Vagina (tissue), 2 donors: ENCODE measurements at places on chromosomes 2 and 18. TPM values are rescaled to one million over a fixed set of nuclear protein-coding genes. Genes with fewer than 3 reads are reported as not detected.

GRCh38 chr2:189900726-189901125 lies 116.5 kb downstream of the PMS1 start:
- DNase-seq: no peak

DNA sequence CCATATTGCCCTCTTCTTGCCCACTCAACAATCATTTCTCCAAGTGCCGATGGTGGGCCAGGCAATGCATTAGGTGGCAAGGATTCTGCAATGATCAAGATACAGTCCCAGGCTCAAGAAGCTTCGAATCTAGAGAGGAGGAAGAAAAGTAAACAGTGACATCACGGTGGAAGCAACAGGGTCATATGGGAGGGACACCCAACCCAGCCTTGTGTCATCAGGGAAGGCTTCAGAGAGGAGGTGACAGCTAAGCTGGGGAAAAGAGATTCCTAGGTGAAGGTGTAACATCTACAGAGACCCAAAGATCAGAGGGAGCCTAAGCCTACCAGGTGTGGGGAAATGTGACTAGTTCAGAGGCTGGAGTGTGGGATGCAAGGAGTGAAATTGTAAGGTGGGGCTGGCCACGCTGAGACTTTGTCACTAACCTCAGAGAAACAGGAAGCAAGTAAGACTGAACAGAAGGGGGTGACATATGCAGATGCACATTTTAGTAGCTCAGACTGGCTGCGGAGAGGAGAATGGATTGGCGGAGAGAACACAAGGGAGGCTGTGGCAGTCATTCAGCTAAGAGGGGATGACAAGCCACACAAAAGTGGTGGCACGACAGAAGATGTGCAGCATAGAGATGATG lies 104.9 kb downstream of the ANKRD44 start:
- DNase-seq: no peak

DNA sequence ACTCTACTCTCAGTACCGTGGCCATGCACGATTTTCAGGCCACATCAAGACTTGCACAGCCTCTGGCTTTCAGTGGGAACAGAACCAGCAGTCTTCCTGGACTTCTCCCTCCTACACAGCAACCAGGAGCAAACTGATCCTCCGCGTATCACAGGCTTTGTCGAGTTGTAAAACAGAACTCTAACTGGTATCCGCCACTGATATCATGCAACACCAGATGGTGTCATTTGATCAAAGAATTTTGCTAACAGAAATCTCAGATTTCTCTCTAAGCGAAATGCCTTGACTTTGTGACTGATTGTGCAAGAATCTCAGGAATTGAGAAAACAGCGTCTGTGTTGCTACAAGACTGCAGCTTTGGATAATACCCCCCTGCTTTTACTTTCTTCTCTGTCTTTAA lies 85.7 kb downstream of the COPS8 start:
- DNase-seq: peak; percentile 94

GRCh38 chr2:22536133-22536532 lies 848.8 kb upstream of the KLHL29 start:
- no peak for DNase-seq

- DNase-seq: no peak
Observed at GRCh38 chr2:108588070-108588668, 53.9 kb downstream of the LIMS1 start.

GRCh38 chr2:151305129-151305691 lies 15.7 kb upstream of the NMI start:
- no peak for DNase-seq

- no peak for DNase-seq
Observed at GRCh38 chr2:234492717-234493485, 4.0 kb downstream of the ARL4C start.

DNA sequence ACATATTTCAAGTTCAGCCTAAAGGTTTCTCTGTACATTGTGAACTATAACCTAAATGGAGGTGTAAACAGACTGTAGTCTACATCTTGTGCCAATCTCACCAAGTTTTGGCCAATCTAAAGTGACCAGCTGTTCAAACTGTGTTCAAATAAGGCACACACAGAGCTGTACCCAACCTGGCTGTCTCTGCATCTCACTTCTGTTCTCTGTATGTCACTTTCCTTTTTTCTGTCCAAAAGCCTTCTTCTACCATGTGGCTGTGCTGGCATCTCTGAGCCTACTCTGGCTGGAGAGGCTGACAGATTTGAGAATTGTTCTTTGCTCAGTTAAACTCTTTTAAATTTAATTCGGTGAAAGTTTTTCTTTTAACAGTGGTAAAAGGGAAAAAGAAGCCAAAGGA lies 817.9 kb downstream of the SOCS6 start:
- no peak for DNase-seq

Gene PHLPP1
- 20.6 TPM for total RNA-seq

DNA sequence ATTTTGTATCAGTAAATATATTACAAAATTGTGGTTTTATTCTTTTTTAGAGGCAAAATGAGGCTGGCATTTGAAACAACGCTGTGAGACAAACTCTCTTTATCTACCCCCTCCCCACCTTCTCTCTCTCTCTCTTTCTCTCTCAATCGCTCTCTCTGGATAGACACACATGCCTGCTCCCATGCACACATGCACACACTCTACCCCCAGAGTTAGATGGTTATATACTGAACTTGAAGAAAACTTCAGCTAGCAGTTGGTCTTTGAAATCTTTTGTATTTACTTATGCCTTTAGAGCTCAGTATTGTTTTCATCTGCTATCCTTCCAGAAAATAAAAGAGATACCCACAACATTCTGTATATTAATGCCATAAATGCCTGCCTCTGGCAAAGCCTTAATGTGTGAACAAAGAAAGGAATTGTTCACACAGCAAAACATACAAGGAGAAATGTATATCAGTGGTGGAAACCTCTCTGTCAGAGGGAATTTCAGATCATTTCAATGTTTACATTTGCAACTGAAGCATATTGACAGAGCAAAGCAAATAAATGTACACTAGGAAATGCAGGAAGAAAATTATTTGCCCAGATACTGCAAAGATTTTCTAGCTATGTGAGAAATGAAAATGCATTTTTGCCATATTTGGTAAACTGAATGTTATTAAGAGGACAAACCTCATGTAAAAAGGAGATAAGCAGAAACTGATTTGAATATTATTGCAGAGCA lies 217.0 kb upstream of the UBE2E3 start:
- DNase-seq: no peak

Gene TMBIM1
- 232 TPM for total RNA-seq

Gene GPR45
- total RNA-seq: not detected

Gene POTEJ
- not detected for total RNA-seq

DNA sequence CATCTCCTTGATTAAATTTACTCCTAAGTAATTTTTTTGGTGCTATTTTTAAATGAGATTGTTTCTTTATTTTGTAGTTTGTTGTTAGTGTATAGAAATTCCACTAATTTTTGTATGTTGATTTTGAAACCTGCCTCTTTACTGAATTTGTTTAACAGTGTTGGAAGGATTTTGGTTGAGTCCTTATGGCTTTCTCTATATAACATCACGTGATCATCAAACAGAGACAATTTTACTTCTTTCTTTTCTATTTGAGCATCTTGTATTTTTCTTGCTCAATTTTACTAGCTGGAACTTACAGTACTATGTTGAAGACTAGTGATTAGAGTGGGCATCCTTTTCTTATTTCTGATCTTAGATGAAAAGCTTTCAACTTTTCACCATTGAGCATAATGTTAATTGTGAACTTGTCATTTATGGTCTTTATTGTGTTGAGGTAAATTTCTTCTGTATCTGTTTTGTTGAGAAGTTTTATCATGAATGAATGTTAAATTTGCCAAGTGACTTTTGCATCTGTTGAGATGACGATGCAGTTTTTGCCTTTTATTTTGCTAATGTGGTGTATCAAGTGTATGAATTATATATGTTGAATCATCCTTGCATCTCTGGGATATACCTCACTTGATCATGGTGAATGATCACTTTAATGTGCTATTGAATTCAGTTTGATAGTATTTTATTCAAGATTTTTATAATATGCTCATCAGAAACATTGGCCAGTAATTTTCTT lies 645.3 kb upstream of the DDX18 start:
- DNase-seq: no peak

DNA sequence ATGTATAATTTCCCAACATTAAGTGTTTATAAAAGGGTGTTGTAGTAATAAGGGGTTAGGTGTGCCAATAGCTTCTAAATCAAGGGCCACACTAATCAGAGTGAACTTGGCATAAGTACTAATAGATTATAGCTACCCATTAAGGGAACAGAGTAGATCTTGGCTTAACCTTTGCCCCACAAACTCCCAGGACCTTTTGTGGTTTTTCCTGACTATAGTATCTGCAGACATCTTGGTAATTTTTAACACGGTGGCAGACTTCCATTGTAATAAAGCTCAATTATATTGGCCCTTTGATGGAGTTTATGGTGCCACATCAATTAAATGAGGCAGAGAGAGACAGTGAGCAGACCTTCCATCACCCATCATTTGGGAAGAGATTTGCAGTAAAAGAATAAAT lies 358.5 kb upstream of the HNRNPA3 start:
- DNase-seq: no peak

Gene RSAD2
- total RNA-seq: 0.25 TPM

DNA sequence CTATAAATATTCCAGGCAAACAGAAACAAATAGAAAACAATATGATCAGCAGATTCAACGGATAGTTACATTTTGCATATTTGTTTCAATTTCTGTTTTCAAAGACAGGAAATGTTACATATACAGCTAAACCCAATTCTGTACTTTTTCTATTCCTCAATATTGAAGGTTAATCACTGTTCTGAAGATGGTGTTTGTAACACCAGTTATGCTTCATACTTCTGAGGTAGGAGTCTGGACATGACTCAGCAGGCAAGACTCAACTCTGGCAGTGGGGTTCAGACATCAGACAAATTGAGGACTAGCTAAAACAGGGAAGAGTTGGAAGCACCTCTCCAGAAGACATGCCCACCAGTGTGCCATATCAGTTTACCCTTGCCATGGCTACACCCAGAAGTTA lies 16.6 kb downstream of the SERPINB13 start:
- DNase-seq: no peak

GRCh38 chr2:132583666-132584360 lies 86.2 kb downstream of the LYPD1 start:
- peak; percentile 58 for DNase-seq

GRCh38 chr18:35646449-35646848 lies 64.9 kb downstream of the GALNT1 start:
- no peak for DNase-seq

- no peak for DNase-seq
Observed at GRCh38 chr2:3490191-3491170, 28.9 kb downstream of the ADI1 start.

Gene MOGAT1
- total RNA-seq: not detected

DNA sequence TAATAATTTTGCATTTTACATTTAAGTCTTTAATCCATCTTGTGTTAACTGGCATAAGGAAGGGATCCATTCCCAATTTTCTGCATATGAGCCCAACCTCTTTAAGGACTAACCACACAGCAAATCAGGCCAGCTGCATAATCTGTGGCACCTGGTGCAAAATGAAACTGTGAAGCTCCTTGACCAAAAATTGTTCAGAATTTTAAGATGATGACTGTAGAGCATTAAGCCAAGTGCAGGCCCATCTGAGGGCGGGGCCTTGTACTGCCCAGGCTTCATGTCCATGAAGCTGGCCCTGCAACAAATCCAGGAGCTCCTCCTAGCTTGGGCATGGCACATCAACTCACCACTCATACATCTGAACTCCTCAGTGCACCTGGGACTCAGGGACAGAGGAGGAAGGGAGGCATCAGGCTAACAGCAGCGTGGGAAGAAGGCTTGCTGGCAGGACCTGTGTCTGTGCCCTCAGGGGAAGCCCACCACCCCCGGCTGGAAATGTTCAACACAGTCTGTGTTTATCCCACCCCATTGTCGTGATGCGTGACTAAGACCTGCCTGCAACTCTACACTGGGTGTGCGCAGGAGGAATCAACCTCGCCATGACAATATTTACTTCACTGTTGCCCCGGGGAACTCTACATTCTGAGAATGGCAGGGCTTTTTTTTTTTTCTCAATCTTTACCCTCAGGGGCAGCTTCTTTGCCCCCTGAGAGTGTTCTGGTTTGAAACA lies 128.9 kb upstream of the SIX2 start:
- no peak for DNase-seq

DNA sequence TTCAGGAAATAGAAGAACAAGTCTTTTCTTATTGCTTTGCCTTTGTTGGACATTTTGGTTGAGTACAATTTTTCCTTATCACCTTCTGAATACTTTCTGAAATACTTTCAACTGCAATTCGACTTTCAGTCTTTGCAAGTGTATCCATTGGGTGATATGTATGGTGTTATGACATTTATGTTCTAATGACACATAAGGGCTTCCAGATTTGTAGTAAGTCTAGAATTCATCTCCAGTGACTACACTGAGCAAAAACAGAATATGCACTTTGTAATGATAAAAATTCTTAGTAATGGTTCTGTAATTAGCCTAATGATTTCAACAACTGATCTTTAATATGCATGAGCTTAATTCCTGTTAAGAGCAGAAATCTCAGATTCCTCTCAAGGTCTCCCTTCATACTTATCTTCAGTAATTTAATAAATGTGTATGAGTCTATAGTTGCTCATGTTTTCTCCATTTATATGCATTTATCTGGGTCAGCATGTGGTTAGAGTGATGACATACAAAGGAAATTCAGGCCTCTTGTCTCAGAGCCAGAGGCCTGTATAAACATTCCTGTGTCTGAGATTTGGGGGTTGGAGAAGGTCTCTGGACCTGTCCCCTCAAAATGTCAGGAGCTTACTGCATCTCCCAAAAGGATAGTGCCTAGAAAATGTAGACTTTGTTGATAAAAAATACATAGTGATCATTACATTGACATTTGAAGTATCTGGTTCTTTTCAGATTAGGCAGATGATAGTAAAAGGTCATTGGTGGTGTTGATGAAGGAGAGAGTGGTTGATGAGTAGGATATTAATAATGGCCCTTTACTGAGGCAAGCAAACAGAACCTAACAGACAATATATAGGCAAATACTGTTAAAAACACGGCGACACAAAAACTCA lies 114.9 kb downstream of the QPCT start:
- no peak for DNase-seq

- no peak for DNase-seq
Observed at GRCh38 chr18:26440644-26441043, 107.7 kb downstream of the KCTD1 start.

GRCh38 chr2:197993363-197993762 lies 189.0 kb downstream of the PLCL1 start:
- no peak for DNase-seq

DNA sequence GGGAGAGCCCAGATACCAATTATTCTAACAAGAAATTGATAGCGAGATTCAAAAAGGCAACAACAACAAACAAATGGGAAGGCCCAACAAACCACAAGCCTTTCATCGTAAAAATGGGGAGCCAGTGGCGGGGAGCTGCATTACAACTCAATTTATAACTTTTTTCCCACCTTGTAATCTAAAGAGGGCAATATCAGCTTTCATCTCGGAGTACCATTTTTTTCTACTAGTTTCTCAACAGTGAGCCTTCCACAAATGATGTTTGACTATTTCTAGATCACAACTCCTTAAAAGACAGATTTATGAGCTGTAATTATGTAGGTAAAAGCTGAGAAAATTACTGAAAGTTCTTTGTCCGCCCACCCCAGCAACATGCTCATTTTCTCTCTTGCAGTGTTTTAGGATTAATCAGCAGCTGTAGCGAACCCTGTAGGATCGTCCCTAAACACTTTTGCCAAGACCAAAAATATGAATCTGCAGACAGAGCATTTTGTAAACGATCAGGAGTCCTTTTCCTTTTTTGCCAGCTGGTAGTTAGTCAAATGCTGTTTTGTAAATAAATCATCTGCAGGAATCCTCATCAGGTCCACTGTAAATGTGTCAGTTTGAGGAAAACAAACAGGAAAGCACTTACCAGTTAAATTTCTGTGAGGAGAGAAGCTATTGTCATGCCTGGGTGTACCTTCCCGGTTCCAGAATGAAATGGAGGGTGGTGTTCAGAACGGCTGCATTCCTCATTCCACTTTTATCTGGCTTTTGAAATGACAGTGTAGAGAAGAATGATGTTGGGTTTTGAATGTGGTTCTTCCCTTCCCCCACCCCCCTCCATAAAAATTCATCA lies 53.2 kb downstream of the EEF1B2 start:
- no peak for DNase-seq
